ENCODE measurements at places on chromosomes 7 and 10.

- no peak for DNase-seq
Measured at GRCh38 chr7:75732764-75733630, 5.7 kb downstream of the HIP1 start.

DNA sequence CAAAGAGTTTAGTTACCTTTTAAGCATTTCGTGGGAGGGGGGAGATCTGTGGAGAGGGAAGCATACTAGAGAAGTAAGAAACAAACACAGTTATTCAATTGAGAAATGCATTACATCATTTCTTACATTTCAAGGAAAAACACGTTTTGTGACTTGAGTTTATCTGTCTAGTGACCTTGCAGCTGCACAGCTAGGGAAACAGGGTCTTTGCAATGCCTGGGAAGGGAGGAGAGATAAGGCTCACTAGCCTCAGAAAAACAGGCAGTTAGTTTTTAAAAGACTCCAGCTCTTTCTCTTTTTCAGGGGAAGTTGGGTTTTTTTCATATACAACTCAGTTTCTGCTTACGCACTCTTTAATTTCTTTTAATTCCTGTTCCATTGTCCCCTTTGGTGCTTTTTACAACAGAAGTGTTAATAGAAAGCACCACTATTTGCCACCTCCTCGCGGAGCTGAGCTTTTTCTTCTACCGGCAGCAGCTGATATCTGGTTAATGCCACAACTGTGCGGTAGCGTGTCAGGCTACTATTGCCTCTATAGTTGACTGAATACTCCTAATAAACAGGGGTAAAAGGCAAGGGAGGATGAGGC lies 5.6 kb downstream of the CYP3A43 start:
- DNase-seq: no peak

GRCh38 chr7:77837966-77838365 lies 39.4 kb downstream of the PHTF2 start:
- no peak for DNase-seq

- DNase-seq: no peak
Measured at GRCh38 chr7:101104193-101104713, 19.0 kb downstream of the TRIM56 start.

DNA sequence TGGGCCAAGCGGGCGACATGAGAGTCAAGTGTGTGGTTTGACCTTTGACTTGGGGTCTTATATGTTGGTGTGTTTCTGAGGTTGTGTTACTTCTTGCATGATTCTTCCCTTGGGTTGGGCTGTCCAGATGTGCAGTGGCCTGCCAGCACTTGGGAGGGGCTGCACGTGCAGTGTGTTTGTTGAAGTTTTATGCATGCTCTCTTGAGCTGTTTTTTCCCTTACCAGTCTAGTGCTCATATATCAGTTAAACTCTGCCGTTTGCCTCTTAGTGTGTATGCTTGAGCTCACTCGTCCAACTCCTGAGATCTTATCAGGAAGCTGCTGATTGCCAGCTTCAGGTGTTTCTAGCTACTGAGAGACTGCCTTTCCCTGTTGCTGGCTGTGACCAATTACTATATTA lies 23.1 kb downstream of the SP4 start:
- no peak for DNase-seq

GRCh38 chr7:8465338-8465737 lies 31.9 kb downstream of the NXPH1 start:
- DNase-seq: no peak

DNA sequence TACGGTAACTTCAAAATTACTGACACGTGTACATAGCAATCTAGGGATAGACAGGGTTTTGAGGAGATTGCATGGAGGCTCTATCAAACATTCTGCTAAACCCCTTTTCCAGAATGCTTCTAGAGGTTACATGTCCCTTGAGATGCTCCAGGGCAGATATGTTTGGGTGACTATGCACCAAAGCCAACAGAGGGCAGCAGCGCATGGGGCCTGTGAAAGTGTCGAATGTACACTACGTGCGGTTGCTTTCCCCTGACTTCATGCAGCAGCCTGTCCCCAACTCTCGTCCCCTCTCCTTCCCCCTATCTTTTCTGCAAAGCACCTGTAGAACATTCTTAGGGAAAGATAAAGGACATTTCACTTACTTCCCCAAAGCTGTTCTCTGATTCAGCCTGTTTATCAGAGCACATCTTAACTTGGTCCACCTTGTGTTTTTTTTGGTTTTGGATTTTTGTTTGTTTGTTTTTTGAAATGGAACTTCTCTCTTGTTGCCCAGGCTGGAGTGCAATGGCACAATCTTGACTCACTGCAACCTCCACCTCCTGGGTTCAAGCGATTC lies 90.2 kb downstream of the UBE3C start:
- DNase-seq: peak; percentile 44

- peak; percentile 37 for DNase-seq
Measured at GRCh38 chr10:80662429-80663261, 124.9 kb downstream of the SH2D4B start.

DNA sequence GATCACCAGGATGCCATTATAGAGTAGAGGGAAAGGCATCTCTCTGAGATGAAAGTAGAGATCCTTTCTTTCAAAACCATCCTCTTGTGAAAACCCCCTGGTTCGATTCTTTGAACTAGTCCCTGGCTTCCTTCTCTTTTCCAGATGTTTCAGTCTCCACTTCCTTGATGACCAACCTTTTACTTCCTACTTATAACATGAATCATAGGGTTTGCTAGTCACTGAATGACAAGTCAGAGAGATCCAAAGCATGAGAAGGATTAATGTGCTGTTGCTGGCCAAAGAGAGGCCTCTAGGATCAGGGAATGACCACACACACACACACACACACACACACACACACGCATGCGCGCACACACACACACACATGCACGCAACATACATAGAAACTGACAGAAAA lies 161.1 kb upstream of the FRMD4A start:
- DNase-seq: no peak

DNA sequence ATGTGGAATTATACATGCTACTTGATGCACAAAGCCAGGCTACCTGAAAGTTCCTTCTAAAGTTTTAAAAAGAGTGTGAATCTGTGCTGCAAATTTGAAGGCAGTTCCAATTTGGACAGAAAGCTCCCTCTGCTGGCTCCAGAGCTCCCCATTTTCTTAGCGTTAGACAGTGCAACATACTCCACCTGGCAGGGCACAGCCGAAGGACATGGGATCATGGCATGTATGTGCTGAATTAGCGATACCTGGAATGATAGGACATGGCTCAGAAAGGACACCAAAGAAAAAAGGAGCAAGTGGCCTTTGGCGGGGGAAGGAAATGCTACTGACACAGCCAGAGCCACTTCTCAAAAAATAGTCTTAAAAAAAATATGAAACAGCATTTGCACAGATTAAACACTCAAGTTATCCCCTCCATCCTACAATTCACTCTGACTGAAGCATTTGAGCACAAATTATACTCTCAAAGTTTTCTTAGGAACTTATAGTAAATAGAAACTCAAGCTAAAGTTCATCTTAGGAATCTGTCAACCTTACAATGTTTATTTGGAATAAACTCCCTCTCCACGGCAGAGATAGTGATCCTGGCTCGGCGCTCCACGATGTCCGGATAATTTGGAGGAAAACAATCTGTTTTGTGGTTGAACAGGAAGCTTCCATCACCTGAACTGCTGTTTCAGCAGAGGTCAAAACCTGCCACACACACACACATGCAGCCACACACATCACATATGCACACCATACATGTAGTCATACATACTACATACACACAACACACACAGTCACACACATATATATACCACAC lies 80.0 kb downstream of the C7orf25 start:
- peak; percentile 62 for DNase-seq

DNA sequence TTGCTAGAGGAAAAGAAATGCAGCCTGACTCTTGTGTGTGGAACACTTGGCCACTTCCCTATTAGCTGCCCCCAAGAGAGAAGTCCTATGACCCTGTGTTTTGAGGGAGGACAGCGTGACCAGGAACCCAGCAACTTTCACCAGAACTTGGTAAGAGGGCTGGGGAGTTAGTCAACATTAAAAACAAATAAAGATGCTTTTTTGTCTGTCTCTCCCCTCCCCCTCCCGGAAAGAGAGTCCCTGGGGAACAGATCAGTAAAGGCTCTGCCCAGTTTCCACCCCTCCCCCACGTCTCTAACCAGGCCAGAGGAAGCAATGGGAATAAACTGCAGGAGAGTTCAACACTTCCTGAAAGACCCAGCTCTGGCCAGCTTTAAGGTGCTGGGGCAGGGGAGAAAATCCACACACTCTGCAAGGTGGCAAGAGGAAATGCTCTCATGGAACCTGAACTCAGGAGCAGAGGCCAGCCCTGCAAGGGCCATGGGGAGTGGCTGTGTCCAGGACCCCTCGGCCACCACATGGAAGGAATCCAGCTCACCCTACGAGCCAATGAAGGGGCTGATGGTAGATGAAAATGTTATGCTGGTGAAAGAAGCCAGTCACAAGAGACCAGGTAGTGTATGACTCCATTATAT lies 21.5 kb downstream of the SH3PXD2A start:
- DNase-seq: no peak

GRCh38 chr10:104641187-104641936 lies at the start of gene SORCS3:
SORCS3 (plus strand) TSS chr10:104641290.
- DNase-seq: no peak

GRCh38 chr7:102935450-102936115 lies 22.8 kb downstream of the LRRC17 start:
- no peak for DNase-seq

DNA sequence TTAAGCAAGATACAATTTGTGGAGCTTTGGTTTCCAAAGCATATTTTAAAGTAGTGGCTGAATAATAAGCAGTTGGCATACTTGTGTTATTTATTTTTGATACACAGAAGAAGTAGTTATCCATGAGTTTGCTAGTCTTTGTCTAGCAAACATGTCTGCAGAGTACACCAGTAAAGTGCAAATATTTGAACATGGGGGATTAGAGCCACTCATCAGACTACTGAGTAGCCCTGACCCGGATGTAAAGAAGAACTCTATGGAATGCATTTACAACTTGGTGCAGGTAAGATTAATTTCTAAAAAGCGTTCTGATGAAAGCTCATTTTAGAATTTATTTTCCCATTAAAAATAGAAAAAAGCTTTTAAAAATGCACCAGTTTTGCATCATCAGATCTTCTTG lies 31.4 kb downstream of the ARMC3 start:
- DNase-seq: no peak

DNA sequence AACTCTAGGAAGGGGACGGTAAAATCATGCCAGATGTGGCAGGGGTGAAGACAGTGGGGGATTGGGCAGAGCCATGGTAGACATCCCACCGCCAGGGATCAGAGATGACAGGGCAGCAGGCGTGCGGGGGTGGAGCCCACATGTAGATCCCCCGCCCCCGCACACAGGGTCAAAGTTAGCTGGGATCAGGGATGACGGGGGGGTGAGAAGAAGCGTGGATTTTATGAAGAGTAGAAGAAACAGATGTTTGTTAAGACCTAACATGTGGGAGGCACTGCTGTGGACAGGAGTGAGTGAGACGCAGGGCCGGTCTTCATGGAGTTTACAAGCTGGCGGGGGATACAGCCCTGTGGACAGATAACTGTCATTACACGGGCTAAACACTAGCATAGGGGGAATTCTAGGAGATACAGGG lies 154.0 kb upstream of the KLF14 start:
- no peak for DNase-seq

DNA sequence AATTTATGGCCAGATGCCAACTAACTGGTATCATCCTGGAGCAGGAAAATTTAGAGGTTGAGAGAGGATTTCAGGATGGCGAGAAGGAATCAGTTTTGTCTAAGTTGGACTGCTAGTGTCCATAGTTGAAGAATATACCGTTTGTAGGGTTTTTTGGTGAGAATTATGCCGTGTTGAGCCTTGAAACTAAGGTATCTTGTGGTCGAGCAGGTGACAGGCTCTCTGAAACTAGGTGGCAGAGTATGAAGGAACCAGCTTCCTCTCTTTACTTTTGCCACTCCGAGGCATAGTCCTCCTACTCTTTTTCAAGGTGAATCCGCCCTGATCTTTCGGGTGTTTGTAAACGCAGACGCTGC lies 9.7 kb downstream of the MDFIC start:
- DNase-seq: peak; percentile 89

GRCh38 chr7:842431-843031 lies 10.3 kb downstream of the SUN1 start:
- no peak for DNase-seq
